ENCODE measurements at places on chromosomes 4 and X. TPM values are rescaled to one million over a fixed set of nuclear protein-coding genes. Genes with fewer than 3 reads are reported as not detected.

EOLA2 gene
- 19.6 TPM for total RNA-seq

ETDB gene
- not detected for total RNA-seq

SLC10A6 gene
- 21.2 TPM for total RNA-seq

QRFPR gene
- 4.3 TPM for total RNA-seq

HTR2C gene
- total RNA-seq, result not detected

ATP6AP2 gene
- total RNA-seq, result 55.6 TPM

PRR32 gene
- total RNA-seq, result not detected

BBS12 gene
- total RNA-seq, result 1.00 TPM

PABPC5 gene
- not detected for total RNA-seq

PRSS48 gene
- total RNA-seq, result not detected

AFF2 gene
- total RNA-seq, result 0.24 TPM

WNK3 gene
- total RNA-seq, result 0.40 TPM

XAGE1A gene
- total RNA-seq, result not detected

EGF gene
- total RNA-seq, result 0.24 TPM

DMP1 gene
- total RNA-seq, result not detected

PNCK gene
- 1.00 TPM for total RNA-seq

SCML1 gene
- total RNA-seq, result 4.8 TPM

NUP62CL gene
- 1.7 TPM for total RNA-seq

GATB gene
- 22.8 TPM for total RNA-seq
